BJ (cell line): ENCODE measurements at places on chromosomes 13 and 19.

- no peak for DNase-seq
Measured at GRCh38 chr13:106381091-106381490, 154.4 kb downstream of the EFNB2 start.

DNA sequence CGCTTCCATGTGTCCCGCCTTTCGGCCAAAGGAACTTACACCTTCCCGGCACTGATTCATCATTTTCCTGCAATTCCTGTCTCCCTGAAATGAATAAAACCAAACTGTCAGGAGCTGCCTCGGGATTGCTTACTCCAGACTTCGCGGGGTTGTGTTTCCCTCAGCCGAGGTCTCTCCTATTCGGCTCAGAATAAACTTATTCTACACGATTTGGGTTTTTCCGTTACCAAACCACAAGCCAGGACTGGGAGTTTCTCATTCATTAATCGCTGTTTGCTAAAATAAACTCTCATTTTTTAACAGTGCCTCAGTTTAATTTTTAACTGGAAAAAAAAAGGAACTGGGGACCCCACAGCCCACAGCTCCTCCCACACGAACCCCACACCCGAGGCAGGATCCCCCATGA is 667 bp downstream of the ZNF878 start:
- no peak for DNase-seq

- no peak for DNase-seq
Measured at GRCh38 chr19:1254081-1254527, 5.7 kb downstream of the MIDN start.

GRCh38 chr13:42875475-42876269 is 94.3 kb downstream of the FAM216B start:
- no peak for DNase-seq

GRCh38 chr19:19595171-19595701 is 23.3 kb downstream of the PBX4 start:
- DNase-seq, result no peak

GRCh38 chr19:6743714-6744380 is 4.4 kb downstream of the TRIP10 start:
- DNase-seq, result no peak

GRCh38 chr13:67772807-67773453 is 542.8 kb upstream of the PCDH9 start:
- no peak for DNase-seq

GRCh38 chr19:28966737-28967399 is 246.1 kb downstream of the UQCRFS1 start:
- DNase-seq, result no peak

DNA sequence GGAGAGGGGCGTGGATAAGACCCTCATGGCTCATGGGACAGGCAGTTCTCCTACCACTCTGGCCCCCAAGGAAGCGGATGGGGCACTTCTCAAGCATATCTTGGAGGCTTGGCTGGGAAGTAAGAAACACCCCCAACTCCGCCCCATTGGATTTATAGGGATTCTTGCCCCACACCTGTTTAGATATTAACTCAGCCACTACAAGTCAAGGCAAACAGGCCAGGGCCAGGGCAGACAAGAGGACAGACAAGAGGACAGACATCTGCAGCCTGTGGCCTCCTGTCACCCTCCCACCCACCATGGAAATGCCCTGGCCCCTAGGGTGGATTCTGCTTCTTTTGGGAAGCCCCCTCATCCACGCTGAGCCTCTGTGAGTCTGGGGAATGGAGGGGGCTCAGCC is 24.1 kb downstream of the RDH8 start:
- no peak for DNase-seq

GRCh38 chr19:13163609-13164342 is 13.6 kb downstream of the IER2 start:
- peak; percentile 59 for DNase-seq

- no peak for DNase-seq
Measured at GRCh38 chr19:6138066-6138465, 2.6 kb downstream of the ACSBG2 start.
